Stimulated activated CD8-positive, alpha-beta memory T cell treated with anti-CD3 and anti-CD28 coated beads, Interleukin-15, amount 100 ng/mL, for 48 hours (primary cell): ENCODE measurements at places on chromosomes 2 and 18.

GRCh38 chr2:16722677-16723076, 57.0 kb upstream of the CYRIA start:
- DNase-seq, result no peak

- no peak for DNase-seq
Observed at GRCh38 chr18:36365836-36366775, 68.6 kb downstream of the FHOD3 start.

- DNase-seq, result peak; percentile 62
Observed at GRCh38 chr18:55589625-55590291, 1.8 kb upstream of the TCF4 start.

DNA sequence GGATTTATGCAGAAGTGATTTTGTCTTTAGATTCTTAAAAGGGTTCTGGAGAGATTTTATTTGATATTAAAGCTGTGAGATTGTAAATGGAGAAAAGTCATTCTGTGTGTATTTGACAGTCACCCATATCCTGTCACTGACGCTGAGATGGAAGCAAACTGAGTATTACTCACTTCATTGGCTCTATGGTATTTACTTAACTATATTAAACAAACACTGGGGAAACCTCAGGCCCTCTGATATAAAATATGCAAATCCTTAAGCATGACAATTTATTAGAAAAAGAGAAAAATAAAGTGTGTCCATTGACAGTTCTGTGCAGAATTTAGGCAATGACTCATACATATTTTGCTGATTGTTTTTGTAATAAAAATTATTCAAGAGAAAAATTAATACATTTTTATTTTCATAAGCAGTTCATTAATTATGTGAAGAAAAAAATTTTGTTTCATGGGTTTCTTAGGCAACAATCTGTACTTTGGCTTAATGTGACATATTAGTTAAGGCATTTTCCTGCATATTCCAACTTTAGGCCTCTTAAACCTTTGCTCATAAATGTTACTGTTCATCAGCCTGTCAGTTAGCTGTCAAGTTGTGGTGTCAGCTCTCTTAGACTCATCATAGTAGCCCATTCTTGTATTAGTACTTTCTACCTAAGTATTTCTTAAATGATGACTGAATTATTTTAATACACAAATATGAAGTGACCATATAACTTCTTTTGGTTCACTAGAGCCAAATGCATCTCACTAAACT, 99.9 kb downstream of the PARD3B start:
- no peak for DNase-seq

GRCh38 chr18:55547705-55548056, 40.3 kb downstream of the TCF4 start:
- DNase-seq, result no peak

- no peak for DNase-seq
Observed at GRCh38 chr18:57437402-57437765, 2.2 kb downstream of the ONECUT2 start.

DNA sequence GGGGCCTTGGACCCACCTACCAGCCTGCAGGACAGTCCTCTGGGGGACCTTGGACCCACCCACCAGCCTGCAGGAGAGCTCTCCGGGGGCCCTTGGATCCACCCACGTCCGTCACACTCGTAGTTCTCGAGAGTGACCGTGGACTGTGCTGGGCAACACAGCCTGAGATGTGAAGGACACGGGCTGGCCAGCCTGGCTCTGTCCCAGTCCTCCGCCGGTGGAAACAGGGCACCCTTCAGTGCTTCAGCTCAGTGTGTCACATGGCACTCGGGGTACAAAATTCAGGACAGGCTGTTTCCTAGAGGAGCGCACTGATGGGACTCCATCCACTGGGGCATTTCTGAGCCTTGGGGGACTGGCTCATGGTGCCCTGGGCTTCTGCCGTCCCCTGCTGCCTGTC, 212.0 kb downstream of the TWIST2 start:
- no peak for DNase-seq

- no peak for DNase-seq
Observed at GRCh38 chr2:8520791-8521344, 161.0 kb upstream of the ID2 start.

DNA sequence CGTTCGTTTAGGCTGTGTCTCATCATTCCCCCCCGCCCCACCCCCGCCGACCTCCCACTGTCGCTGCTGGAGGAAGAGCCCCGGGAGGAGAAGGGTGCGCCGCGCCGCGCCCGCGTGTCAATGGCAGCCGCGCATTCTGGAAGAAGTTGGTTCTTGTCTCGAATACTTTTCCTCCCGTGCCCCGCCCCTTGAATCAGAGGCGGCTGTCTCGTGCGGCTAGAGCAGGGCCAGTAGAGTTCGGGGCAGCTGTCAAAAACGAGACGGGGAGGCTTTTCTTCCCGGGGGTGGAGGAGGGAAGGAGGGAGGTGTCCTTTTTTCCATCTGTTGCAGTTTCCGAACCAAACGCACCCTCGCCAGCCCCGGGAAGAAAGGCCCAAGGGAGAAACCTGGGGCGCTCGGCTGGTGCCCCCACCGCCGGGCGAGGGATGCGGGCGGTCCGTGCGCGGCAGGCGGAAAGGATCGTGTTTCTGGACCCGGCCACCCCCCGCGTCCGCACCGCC, 410 bp upstream of the TGIF1 start:
- DNase-seq, result no peak
